ENCODE measurements at places on chromosomes 7 and 10.
A peak's percentile ranks its signal among the peaks of the same experiment; 100 is the strongest.

DNA sequence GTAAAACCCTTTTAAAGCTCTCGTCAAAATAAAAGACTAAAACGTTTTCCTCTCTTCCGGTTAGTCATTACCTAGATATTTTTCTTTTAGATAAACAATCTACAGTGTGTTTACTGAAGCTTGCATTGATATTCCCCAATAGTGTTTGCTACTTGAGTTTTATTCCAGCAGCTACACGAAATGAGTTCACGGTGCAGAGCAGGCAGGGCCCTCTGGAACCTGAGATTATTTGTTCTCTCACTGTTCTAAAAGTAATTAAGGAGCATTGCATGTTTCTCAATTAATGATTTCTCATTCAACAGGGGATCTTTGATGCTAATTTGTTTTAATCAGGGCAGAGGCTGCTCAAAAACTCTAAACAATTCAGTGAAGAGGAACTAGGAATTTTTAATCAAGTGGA, 319.7 kb downstream of the GFRA1 start:
- no peak for DNase-seq

- no peak for DNase-seq
Observed at GRCh38 chr10:59575269-59575668, 134.4 kb downstream of the SLC16A9 start.

DNA sequence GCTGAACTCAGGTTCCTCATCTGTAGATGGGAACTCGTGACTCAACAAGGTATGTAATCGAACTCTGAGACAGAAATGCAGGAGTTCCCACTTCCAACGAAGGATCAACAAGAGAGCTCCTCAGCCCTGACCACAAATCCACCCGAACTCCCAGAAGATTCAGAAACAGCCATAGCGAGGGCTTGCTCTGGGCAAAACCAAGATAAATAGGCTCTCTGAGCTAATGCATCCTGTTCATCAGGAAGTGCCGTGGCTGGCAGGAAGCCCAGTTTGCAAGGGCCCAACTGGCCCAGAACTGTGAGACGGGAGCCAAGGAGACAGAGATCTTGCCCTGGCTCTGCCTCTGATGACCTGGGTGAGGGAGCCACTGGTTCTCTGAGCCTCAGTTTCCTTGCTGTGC, 141.7 kb upstream of the PFKP start:
- DNase-seq, result no peak

GRCh38 chr7:47295606-47296005, 286.3 kb downstream of the TNS3 start:
- no peak for DNase-seq

DNA sequence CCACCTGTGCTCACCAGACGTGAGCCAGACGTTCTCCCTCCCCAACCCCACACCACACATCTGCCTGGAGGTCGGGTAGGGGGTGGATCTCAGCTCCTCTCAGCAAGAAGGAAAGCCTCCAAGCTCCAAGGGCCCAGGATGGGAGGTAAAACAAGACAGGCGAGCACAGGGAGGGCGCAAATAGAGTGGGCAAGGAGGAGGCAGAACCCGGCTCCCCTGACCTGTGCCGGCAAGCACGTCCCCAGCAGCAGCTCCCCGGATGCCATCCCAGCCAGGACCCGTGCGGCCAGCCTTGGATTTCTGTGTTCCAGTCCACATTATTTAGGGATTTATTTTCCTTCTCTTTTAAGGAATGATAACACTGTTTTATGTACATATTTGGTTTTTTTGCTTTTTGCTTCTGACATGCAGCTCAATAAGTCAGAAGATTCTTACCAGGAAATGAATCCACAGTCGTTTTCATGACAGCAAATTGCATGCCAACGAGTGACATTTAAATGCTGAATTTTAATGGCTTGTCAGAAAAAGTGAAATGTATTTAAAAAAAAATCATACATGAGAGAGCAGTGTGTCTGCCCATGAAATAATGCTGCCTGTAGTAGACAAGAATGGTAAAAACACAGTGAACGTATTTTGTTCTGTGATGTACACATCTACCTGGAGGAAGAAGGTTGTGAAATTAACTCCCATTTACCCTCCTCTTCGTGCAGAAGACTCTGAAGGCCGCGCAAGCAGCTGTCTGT, 276.5 kb downstream of the PTPRN2 start:
- DNase-seq, result no peak

DNA sequence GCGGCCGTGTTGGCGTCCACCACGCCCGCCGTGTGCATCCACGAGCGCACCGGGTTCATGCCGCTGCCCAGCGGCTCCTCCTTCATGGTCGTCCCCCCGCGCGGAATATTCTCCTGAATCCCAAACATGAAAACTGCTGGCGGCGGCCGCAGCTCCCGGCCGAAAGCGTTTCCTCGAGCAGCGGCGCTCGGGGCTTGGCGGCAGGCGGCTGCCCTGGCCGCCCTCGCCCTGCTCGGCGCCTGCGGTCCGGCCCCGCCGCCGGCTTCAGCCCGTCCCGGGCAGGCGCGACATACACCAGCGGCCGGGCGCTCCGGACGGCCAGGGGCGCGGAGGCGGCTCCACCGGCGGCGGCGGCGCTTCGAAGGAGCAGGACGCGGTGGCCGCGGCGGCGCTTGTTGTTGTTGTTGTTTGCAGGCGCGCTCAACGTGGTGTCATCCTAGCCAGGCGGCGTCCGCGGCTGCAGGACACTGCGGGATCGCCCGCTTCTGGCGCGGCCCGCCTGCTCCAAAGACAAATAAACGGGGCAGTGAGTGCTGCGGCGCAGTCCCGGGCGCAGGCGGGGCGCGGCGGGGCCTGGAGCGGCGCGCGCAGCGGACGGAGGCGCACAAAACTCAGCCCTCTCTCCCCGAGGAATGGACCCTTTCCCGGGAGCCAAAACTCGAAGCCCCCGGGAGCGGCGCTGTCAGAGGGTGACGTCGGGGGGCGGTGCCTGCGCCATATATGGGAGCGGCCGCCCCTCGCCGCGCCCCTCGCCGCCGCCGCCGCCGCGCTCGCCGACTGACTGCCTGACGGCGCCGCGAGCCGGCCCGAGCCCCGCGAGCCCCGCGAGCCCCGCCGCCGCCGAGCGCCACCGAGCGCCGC, at the start of gene EBF3:
Gene EBF3 (minus strand): TSS at position 634 of the 861 bp plus-strand sequence. CDS start 506 bp downstream, at position 128.
- DNase-seq, result no peak

- DNase-seq, result no peak
Observed at GRCh38 chr10:14588084-14588937, 186.4 kb downstream of the FAM107B start.

- peak; percentile 40 for DNase-seq
Observed at GRCh38 chr7:127392182-127392565, 334 bp downstream of the ZNF800 start.

DNA sequence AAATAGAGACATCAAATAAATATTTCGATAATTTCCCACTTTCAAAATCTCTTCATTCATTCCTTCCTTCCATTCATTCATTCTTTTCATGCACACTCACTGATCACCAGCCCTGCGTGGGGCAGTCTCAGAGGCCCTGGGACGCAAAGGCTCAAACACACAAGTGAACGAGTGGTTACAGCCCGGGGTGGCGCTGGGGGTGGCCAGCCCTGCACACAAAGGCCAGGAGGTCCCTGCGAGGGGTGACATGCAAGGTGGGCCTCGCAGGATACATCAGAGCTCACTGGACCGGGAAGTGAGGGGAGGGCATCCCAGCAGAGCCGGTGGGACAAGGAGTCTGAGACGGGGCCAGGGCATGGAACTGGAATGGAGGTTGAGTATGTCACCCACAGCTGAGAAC, 29.9 kb upstream of the TTYH3 start:
- DNase-seq, result no peak

DNA sequence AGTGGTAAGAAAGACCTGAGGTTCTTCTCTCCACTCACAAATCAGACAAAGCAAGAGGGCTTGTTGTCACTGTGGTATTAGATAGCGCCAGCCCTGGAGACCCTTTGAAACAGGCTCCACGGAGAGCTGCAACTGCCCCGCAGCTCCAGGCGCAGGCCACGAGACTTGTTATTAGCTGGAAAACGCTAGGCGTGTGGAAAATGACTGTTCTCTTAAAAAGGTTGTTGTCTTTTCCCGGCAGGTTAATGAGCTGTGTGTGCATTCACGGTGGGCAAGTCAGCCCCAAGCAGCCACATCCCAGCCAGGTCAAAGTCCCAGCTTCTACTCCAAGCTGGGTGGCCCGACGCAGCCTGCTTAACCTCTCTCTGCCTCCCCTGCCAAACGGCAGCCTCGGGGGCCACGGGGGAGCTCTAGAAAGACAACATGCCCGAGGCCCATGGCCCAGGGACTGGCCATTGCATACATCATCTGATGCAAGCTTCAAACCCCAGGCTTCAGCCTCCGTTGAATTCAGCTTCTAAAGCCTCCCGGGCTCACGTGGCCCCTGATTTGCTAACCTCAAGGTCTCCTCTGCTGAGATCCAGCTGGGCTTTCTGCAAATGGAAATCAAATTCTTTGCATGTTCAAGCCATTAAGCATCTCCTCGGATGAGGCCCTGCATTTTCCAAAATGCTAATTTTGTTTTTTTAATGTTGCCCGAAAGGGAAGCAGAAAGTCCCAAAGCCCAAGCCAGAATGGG, 61.3 kb upstream of the DNAAF5 start:
- DNase-seq, result no peak

DNA sequence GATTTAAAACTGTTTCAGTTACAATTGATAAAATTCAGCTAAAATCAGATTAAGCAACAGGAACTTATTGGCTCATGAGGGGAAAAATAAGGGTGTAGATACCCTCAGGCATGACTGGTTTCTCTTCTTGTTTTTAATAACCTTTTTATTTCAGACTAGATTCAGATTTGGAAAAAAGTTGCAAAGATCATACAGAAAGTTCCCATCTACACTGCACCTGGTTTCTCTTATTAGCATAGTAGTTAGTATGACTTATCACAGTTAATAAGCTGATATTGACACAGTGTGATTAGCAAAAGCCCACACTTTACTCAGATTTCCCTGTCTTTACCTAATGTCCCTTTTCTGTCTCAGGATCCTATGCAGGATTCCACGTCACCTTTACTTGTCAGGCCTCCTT, 53.3 kb downstream of the HTR5A start:
- DNase-seq, result no peak

DNA sequence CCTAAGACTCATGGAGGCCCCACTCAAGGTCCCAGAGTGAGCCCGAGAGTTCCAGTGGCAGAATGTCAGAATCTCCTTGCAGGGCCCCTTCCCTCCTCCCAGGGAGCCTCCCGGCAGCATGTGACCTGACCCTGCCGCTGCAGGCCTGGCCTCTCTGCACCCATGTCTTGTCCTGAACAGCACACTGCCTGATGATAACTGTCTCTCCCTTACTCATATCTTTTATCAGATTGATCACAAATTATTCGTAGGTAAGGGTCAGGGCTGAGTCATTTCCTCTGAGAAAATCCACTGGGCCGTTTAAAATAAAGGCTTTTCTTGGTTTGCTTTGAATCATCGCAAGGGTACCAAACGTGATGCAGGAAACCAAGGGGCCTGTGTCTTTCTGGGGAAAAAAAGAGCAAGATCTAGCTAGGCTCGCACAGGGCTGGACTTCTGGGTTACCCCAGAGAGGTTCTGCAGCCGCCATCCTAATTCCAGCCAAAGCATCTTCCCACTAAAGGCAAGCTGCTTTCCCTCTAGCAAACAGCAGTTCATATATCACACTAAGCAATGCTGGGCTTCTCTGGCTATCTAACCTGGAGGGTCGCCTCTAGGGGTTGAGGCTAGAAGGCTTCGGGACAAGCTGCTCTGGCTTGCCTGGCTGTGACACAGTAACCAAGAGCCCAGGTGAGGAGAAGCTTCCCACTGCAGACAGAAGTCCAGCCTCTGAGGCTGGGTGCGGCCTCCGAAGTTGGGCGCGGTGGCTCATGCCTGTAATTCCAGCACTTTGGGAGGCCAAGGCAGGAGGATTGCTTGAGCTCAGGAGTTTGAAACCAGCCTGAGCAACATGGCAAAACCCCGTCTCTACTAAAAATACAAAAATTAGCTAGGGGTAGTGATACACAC, 104.9 kb downstream of the SPDYE5 start:
- no peak for DNase-seq

GRCh38 chr7:7352845-7353244, 170.5 kb downstream of the C1GALT1 start:
- no peak for DNase-seq

DNA sequence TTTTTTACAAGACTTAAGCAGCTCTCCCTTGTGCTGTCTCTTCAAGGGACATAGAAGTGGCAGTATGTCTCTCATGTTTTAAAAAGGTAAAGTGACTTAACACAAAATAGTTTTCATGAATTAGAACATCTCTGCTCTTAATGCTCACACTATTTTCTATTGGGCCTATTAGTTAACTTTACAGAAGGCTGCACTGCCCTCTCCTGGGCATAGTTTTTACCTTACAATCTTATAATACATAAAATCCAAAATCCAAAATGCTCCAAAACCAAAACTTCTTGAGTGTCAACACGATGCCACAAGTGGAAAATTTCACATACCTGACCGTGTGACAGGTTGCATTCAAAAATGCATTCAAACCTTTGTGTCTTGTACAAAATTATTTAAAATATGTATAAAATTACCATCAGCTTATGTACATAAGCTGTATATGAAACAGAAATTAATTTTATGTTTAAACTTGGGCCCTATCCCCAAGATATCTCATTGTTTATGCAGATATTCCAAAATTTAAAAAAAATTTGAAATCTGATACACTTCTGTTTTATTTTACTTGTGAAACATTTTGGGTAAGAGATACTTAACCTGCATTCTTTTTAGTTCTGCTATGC, 25.8 kb downstream of the TES start:
- no peak for DNase-seq

GRCh38 chr7:114081606-114082425, 163.0 kb upstream of the PPP1R3A start:
- DNase-seq, result no peak

- DNase-seq, result no peak
Observed at GRCh38 chr7:90602303-90602702, 6.2 kb downstream of the CDK14 start.

DNA sequence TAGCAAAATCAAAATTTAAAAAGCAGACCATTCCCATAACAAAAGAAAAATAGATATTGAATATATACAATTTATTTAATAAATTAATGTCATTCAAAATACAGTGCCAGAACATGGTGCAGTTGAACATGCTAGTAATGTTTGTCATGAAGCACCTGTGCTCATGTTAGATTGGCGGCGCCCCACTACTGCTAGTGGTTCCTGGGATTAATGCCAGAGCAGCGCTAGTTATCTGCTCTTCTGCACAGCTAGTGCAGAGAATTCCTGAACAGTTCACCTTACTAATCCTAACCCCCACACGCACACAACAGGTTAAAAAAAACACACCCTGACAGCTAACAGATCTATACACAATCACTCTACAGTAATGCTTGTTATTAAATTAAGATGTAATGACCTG, 23.4 kb downstream of the KBTBD2 start:
- no peak for DNase-seq

- DNase-seq, result no peak
Observed at GRCh38 chr7:1053816-1054370, 9.5 kb downstream of the GPR146 start.

- no peak for DNase-seq
Observed at GRCh38 chr10:82294874-82295378, 419.9 kb downstream of the NRG3 start.

DNA sequence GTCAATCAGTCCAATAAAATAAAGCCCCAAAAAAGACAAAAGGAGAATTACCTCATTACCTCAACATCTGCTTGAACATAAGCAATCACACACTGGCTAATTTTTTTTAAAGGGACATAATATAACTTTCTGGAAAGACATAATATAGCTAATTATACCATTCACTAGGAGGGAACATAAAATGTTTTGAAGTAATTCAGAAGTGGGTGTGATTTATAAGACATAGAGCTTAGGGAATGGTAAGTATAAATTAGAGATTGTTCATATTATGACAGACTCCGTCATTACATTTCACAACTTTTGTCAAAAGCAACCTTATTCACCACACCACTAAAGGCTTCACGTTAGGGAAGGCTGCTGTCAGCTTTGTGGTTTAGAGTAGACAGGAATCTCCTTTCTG, 3.8 kb downstream of the SHTN1 start:
- DNase-seq, result no peak

- no peak for DNase-seq
Observed at GRCh38 chr7:7569081-7569527, 2.4 kb downstream of the MIOS start.
